Cardiac muscle cell (in vitro differentiated cells and primary cell): ENCODE measurements at places on chromosomes 6 and 20.

DNA sequence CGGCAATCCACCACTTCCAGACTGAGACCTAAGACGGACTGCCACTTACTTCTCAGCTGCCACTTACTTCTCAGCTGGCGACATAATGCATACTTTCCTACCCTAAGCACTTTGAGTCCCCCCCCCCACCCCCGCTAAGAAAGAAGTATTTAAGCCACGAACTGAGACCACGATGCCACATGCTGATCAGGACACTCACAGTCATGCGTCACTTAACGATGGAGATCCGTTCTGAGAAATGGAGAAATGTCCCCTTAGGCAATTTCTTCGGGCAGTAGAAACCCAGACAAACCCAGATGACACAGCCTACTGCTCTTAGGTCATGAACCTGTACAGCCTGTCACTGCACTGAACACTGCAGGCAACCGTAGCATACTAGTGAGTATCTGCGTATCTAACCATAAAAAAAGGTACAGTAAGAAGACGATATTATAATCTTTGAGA lies 690 bp downstream of the IFNGR1 start:
- DNase-seq: peak; percentile 33

DNA sequence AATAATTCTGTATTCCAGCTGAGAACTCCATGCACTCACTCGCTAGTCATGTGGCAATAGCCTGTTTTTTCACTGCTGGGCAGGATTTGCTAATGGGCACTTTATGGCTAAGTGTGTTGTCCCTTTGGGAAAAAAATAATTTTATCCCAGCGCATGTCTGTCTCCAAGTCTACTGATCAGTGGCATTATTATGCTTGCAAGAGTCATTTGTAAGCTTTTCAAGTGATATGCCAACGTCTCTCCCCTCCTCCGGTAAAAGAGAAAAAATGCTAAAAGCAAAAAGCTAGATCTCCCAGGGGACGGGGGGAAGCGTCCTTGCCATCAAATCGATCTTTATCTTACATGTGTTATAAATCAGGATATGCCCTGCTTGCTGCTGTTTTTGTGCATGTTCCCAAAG lies 407.7 kb downstream of the CDH26 start:
- no peak for DNase-seq

- DNase-seq: no peak
These were observed 579.5 kb downstream of the TFAP2B start for GRCh38 chr6:51398064-51398705.

- DNase-seq: no peak
These were observed 156.4 kb upstream of the CARMIL1 start for GRCh38 chr6:25122622-25123237.

- no peak for DNase-seq
These were observed 87.3 kb downstream of the TOX2 start for GRCh38 chr20:44001667-44002596.

DNA sequence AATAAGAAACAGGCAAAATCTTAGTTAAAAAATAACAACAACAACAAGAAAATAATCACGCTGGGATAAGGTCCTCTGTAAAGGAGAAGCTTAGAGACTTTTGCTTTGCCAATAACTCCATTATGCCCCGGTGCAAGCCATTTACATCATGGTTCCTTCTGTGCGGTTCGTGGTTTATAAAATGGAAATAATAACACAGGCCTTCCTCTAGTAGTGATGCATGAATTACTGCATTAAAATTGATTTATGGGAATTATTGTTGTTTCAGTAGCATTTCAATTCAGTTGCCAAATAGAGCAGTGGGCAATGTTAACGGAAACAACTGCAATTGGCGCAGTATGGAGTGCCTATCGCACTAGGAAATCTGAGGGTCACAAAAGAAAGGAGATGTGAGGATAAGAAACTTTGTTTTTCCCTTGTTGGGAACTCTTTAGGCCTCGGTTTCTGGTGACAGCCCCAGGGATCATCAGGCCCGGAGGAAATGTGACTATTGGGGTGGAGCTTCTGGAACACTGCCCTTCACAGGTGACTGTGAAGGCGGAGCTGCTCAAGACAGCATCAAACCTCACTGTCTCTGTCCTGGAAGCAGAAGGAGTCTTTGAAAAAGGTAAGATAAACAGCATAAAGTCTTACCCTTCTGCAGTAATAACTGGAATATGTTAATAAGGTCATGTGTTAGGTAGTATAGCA lies 1.1 kb downstream of the CD109 start:
- no peak for DNase-seq

- DNase-seq: no peak
These were observed 77.6 kb upstream of the SASH1 start for GRCh38 chr6:148265054-148265453.

GRCh38 chr20:18702736-18703135 lies 110.8 kb upstream of the SCP2D1 start:
- DNase-seq: no peak

DNA sequence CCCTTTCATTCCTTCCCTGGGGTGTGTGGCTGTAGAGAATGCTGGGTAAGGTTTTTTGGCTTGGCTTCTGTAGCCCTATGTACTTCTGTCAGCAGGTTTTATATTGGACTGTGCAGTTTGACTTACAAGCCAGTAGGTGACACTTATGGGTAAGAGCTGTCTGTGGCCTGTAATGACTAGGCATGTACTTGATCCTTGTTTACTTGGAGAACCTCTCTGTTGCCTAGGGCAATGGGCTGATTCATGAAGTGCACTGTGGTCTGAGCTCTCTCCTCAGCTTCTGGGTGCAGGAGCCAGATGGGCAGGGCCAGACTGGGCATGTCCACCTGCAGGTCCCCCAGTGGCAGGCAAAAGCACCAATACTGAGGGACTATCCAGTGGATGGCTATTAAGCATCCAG lies 544.6 kb downstream of the ADGRB3 start:
- no peak for DNase-seq

DNA sequence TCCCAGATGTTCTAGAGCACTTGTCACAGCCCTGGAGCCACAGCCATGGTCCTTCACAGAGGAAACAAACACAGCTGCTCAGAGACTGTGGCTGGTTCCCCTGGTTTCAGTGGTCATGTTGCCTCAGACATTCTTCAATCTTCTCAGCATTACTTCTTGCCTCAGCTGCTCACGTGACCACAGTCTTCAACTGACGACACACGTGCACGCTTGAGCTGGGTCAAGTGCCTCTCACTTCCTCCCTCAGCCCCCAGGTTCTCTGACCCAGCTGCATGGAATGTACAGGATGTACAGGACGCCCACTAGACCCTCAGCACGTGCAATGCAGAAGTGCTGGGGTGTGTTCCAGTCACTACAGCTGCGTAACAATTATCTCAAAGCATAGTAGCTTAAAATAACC lies 159.8 kb upstream of the GGTLC1 start:
- no peak for DNase-seq

DNA sequence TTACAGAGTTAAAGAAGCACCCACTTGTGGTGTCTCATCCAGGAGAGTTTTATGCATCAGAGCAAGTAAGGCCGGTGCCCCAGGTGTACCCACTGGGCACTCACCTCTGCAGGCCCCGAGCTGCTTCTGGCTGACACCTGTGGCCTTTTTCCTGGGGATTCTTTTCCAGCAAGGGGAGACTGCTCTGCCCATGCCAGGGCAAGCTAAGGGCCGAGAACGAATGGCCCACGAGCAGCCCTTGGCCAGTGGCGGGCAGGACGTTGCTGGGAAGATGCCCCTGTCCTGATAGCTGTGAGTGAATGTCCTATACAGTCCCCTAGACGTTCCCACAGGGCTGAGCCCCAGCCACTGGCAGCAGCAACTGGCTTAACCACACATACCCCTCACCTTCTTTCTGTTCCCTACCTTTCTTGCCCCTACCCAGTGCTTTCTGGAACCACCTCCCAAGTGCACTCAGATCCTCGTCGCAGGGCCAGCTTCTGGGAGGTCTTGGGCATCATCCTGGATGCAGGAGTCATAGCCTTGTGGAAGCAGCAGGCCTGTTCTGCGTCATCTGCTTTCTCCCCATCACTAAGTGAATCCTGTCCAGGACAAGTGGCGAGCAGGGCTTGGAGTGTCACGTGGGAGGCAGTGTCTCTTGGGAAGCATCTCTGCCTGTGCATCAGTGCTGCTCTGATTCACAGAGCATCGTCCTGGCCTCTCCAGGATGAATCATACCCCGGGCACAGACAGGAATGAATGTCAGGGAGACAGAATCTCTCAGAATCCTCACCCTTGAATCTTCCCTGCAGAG lies 32.5 kb downstream of the SYNDIG1 start:
- DNase-seq: no peak

GRCh38 chr6:147604373-147604772 lies 95.9 kb downstream of the SAMD5 start:
- DNase-seq: peak; percentile 5

GRCh38 chr6:71419217-71420094 lies 130.8 kb downstream of the OGFRL1 start:
- peak; percentile 34 for DNase-seq

- no peak for DNase-seq
These were observed 116.9 kb downstream of the KIF13A start for GRCh38 chr6:17870300-17871188.

DNA sequence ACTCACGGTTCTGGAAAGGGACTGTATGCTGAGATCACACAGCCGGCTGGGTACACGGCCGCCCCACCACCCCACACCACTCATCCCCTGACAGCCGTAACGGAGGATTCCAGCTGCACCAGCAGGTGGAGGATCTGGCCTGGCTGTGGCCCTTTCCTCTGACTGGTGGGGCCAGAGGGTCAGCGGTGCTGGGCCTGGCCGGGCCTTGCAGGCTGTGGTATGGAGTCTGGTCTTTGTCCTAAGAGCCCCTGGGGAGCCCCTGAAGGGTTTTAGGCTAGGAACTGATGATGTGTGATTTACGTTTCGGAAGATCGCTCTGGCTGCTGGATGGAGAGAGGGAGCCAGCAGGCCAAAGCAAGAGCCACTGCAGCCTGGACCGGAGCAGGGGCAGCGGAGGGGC lies 26.6 kb downstream of the NOL4L start:
- peak; percentile 46 for DNase-seq

GRCh38 chr6:43103253-43103876 lies 27.3 kb downstream of the PTK7 start:
- DNase-seq: no peak

DNA sequence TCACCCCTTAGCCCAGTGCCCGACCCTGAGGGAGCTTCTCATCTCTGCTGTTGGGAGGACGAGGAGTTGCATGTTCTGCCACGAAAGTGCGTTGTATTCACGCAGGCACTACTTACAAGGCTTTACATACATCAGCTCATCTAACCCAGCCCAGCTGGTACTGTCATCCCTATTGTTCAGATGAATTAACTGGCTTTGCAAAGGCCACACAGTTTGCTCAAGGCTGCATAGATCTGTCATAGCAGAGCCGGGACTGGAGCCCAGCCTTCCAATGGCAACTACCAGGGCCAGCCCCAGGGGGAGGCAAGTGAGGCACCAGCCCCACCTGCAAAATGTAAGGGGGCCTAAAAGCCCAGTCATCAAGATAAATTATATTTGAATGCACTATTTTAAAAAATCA lies 257.6 kb downstream of the NFATC2 start:
- DNase-seq: no peak
